ENCODE measurements at places on chromosomes 5 and 9. TPM values are rescaled to one million over a fixed set of nuclear protein-coding genes. Genes with fewer than 3 reads are reported as not detected.

GRCh38 chr9:100204796-100205195 lies 105.8 kb downstream of the INVS start:
- peaks cover 4% of the 10 kb centered on the region for H3K4me1 ChIP-seq
- no peak overlapping the region for H3K4me3 ChIP-seq
- no peaks in the 10 kb centered on the region for H3K36me3 ChIP-seq
- H3K27me3 ChIP-seq = no peaks in the 10 kb centered on the region
- no peak for DNase-seq

GLRA1 gene
- total RNA-seq = not detected

DNA sequence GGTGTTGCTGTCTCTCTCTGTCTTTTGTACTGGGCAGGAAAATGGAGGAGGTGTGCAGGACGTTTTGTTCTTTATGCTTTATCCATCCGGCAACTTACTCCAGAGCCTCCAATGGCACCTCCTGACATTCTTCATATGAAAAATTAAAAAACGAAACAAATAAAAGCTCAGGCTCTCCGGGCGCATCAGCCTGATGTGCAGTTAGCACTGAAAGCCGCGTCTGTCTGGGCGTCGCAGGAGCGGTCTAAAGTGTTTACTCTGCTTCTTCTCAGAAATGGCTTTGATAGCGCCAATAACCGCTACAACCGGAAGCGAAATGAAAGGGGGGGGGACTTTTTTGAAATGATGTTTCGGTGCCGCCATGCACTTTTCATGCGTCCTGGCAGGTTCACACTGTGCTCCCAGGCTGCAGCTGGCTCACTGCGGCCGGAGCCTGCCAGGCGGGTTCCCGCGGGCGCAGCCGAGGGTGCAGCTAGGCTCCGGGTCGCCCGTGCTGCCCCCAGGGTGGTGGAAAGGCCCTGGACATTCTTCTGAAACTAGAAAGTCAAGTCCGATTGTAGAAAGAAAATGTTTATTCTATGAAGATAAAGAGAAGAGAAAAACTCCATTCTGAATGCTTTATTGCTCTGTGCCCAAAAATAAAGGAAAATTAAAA lies 407.7 kb upstream of the IRX1 start:
- no peak for DNase-seq
- H3K27ac ChIP-seq = no peak overlapping the region
- H3K4me1 ChIP-seq = peaks cover 25% of the 10 kb centered on the region
- H3K4me3 ChIP-seq = no peak overlapping the region

DNA sequence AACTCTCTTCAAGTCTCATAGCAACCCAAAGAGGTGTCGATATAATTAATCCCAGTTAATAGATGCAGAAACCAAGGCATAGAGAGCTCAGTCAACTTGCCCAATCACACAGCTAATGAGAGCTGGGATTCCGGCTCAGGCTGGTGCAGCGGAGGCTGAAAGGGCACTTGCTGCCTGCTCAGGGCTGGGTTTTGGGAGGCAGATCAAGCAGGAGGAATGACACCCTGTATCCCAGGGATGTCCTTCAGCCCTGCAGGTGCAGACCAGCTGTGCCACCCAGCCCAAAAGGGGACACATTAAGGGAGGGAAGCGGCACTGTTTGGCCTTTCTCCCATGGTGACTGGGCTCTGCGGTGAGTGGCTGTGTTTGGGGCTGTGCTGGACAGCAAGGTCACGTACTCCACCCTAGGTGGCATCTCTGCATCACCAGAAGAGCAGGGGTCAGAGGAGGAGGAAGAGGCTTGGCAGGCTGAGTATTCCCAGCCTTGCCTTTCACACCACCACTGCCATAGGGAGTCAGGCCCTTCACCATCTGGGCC lies 124.1 kb downstream of the MVB12B start:
- H3K4me3 ChIP-seq = no peak overlapping the region
- H3K27ac ChIP-seq = 0 out of 2 replicates have a peak overlapping the region, but pooled peaks have one; percentile 48
- no peaks in the 10 kb centered on the region for H3K36me3 ChIP-seq
- peaks cover 21% of the 10 kb centered on the region for H3K4me1 ChIP-seq
- no peaks in the 10 kb centered on the region for H3K27me3 ChIP-seq
- no peak for DNase-seq

PCYOX1L gene
- 19.2 TPM for total RNA-seq

- DNase-seq = no peak
- H3K27ac ChIP-seq = no peak overlapping the region
- H3K27me3 ChIP-seq = peaks cover 26% of the 10 kb centered on the region
- H3K4me1 ChIP-seq = peaks cover 53% of the 10 kb centered on the region
- no peak overlapping the region for H3K4me3 ChIP-seq
Observed at GRCh38 chr5:95725071-95725820, 5.9 kb upstream of the RHOBTB3 start.

DNA sequence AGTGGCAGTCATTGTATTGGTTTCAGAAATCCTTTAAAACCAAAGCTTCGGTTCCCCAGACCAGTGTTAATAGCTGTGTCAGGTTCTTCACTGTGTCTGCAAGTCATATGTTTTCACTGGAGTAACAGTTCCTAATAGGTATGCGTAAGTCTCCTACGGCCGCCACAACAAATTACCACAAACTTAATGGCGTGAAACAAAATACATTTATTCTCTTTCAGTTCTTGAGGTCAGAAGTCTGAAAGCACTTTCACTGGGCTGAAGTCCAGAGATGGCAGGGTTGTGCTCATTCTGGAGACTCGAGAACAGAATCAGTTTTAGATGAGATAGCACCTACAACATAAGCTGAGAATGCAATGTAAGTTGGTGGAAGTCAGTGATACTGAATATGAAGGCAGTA lies 556.2 kb downstream of the TLE4 start:
- no peak overlapping the region for H3K27ac ChIP-seq
- no peak overlapping the region for H3K4me3 ChIP-seq
- no peaks in the 10 kb centered on the region for H3K27me3 ChIP-seq
- no peaks in the 10 kb centered on the region for H3K36me3 ChIP-seq
- no peaks in the 10 kb centered on the region for H3K4me1 ChIP-seq
- DNase-seq = no peak

GRCh38 chr5:180704362-180704761 lies 35.5 kb downstream of the OR2Y1 start:
- H3K27ac ChIP-seq = no peak overlapping the region
- no peak for DNase-seq
- peaks cover 11% of the 10 kb centered on the region for H3K4me1 ChIP-seq

CFAP90 gene
- total RNA-seq = 0.33 TPM

DNA sequence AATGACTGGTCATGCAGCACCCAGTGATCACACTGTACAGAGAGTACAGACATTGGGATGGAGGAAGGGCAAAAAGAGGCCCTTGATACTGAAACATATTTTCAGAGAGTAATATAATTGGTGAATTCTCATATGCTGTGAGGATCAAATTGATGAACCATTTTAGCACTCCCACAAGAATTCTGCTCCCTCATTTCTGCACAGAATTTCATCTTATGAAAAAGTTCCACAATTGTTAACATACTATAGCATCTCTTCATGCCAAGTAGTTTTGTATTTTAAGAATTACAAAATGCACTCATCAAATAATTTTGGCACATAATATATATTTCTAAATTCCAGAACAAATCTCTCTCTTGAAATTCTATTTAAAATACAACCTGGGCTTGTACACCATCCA lies 351.2 kb downstream of the PDE4D start:
- no peaks in the 10 kb centered on the region for H3K27me3 ChIP-seq
- H3K27ac ChIP-seq = no peak overlapping the region
- H3K4me1 ChIP-seq = peaks cover 22% of the 10 kb centered on the region
- no peak overlapping the region for H3K4me3 ChIP-seq

GABRA1 gene
- 0.48 TPM for total RNA-seq

TSSK1B gene
- not detected for total RNA-seq

DNA sequence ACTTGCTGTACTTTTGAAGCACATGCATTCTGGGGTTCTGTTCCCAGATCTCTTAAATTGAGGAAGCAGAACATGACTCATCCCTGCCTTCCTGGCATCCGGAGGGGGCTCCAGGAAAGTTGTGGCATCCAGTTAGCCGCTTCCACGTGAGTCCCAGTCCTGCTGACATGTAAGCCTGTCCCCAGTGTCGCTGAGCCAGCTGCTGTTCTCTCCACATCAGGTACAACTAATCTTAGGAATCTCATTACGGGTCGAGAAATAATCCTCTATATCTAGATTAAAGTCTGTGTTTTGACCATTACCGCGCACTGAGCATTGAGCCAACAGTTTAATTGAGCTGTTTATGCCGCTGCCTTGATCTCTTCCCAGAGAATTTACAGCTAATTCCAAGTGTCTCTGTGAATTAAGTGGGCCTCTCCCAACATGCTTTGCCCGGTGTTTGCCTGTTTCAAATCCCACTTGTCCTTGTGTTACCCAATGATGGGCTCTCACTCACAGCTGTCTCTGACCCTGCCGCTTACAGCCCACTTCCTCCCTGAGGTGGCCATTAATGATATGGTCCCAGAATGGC lies 10.5 kb upstream of the SHB start:
- no peaks in the 10 kb centered on the region for H3K27me3 ChIP-seq
- no peaks in the 10 kb centered on the region for H3K36me3 ChIP-seq
- H3K4me3 ChIP-seq = no peak overlapping the region
- no peak for DNase-seq
- peaks cover 16% of the 10 kb centered on the region for H3K4me1 ChIP-seq

DNA sequence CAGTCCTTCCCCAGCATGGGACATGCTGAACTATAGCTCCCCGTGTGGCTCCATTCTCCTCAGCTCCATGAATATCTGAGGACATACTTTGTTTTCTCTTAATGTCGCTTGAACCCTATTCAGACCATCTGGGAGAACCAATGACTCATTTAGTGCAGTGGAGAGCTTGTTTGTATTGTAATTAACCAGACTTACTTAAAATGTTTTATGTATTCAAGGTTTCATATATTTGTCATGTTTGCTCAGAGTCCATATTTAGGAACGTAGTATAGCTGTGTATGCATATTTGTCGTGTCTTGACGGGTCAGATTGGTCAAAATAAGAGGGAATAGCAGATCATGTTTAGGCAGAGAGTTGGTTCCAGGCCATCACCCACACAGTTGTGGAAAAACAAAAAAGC lies 150.1 kb upstream of the NTRK2 start:
- H3K4me1 ChIP-seq = peaks cover 7% of the 10 kb centered on the region
- peaks cover 26% of the 10 kb centered on the region for H3K36me3 ChIP-seq
- no peak overlapping the region for H3K27ac ChIP-seq
- no peaks in the 10 kb centered on the region for H3K27me3 ChIP-seq
- no peak overlapping the region for H3K4me3 ChIP-seq

GRCh38 chr9:137140151-137141012 lies 1.4 kb downstream of the GRIN1 start:
- H3K27me3 ChIP-seq = peaks cover 74% of the 10 kb centered on the region
- no peak for DNase-seq
- H3K4me3 ChIP-seq = no peak overlapping the region
- H3K36me3 ChIP-seq = no peaks in the 10 kb centered on the region
- H3K27ac ChIP-seq = no peak overlapping the region
